ENCODE measurements at places on chromosomes 12 and 14. TPM values are rescaled to one million over a fixed set of nuclear protein-coding genes. Genes with fewer than 3 reads are reported as not detected.

The OR6C4 gene
- total RNA-seq, result not detected

The PROX2 gene
- not detected for total RNA-seq

The KRT6C gene
- total RNA-seq, result not detected

The AKAP3 gene
- total RNA-seq, result 0.30 TPM

The SLC5A8 gene
- total RNA-seq, result not detected

The STXBP6 gene
- 5.6 TPM for total RNA-seq

The ANG gene
- 3.9 TPM for total RNA-seq

The HHIPL1 gene
- total RNA-seq, result 7.7 TPM

The GZMH gene
- total RNA-seq, result not detected

The PZP gene
- total RNA-seq, result not detected

The NGB gene
- total RNA-seq, result not detected

The PXN gene
- 22.9 TPM for total RNA-seq

The SCFD1 gene
- total RNA-seq, result 147 TPM

The LIN7A gene
- 9.9 TPM for total RNA-seq

The VSX2 gene
- total RNA-seq, result not detected

The CCDC184 gene
- total RNA-seq, result 1.6 TPM

The LBHD2 gene
- total RNA-seq, result not detected

The NYNRIN gene
- total RNA-seq, result 1.2 TPM

The WNT1 gene
- not detected for total RNA-seq

The EGLN3 gene
- 1.1 TPM for total RNA-seq

The MSRB3 gene
- total RNA-seq, result 121 TPM

The BRI3BP gene
- total RNA-seq, result 8.9 TPM

The PLA2G1B gene
- total RNA-seq, result not detected

The BMP4 gene
- 2.1 TPM for total RNA-seq

The SLC39A2 gene
- 0.30 TPM for total RNA-seq

The PAH gene
- not detected for total RNA-seq

The KRT82 gene
- not detected for total RNA-seq

The GLS2 gene
- total RNA-seq, result not detected

The SLCO1B3 gene
- not detected for total RNA-seq

The BICDL1 gene
- total RNA-seq, result 0.46 TPM

The BDKRB2 gene
- 33.3 TPM for total RNA-seq

The SLC25A21 gene
- 0.89 TPM for total RNA-seq

The KCNH3 gene
- total RNA-seq, result under 0.01 TPM

The SLC25A47 gene
- total RNA-seq, result not detected

The GLT8D2 gene
- total RNA-seq, result 29.2 TPM

The RASSF8 gene
- total RNA-seq, result 58.8 TPM

The IFI27 gene
- 34.1 TPM for total RNA-seq

The KLRC2 gene
- total RNA-seq, result not detected

The SERPINA3 gene
- total RNA-seq, result 4.6 TPM

Data from smooth muscle cell of the umbilical artery (primary cell).